ENCODE measurements at places on chromosomes 13 and 19.

DNA sequence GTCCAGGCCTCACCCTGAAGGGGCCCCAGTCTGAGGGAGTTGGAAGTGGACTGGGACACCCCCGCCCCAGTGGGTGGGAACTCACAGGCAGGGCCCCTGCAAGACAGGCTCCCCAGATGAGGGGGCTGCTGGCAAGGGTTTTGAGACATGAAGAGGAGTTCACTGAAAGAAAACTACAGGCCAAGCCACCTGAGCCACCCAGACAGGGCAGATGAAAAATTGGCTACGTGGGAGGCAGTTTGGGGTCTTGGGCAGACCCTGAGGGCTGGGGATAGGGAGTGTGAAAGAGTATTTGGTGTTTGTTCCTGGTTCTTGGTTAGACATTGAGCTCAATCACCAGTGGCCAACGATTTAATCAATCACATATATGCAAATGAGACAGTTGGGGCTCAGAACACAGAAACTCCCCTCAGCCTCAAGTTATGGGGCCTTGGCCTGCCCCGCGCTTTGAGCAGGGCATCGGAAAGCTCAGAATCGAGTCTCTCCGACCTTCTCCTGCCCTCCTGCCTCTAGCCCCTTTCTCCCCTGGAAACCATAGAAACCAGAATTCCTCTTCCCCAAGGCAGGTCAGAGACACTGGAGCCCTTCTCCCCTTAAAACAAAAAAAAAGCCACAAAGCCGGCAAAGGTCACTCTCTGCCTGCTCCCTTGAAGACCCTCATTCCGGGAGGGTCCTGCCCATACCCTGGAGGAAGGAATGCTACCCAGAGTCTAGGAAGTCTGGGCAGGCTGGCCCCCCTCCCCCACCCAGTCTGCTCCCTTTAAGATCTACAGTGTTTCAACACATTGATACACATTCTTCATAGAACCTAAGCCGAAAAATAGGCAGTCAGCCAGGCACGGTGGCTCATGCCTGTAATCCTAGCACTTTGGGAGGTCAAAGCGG is 1.3 kb upstream of the ISYNA1 start:
- DNase-seq: no peak

DNA sequence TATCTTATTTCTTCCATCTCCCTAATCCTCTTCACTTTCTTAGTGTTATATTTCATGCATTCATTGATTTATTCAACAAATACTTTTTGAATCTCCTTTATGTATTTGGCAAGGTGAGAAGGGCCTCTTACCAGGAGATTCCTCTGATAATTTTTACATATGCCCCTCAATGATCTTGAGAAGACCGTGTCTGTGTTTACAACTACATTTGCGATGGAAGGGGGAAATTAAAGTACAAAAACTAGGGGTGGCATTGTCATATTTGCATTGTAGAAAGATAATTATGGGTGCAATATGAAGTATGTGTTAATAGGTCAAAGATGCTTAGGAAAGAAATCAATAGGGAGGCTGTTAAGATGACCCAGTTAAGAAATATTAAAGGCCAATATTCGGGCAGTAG is 1108.4 kb upstream of the MIR17HG start:
- DNase-seq: no peak

- no peak for DNase-seq
These were observed 37.6 kb downstream of the MCF2L start for GRCh38 chr13:113006660-113007059.

DNA sequence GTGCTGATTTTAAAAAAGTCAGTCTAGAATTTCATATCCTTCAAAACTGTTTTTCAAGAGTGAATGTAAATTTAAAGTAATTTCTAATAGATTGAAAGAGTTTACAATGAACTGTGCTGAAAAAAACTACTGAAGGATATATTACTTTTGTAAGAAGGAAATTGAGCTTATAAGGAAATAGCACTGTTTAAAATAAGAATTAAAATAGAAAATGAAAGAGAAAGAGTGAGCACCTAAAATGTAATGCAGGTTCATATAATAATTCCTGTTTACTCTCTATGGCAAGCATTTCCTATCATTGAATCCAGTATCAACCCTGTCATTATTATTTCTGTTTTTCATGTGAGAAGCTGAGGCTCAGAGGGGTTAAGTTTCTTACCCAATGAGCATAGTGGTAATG is 57.3 kb downstream of the AKAP11 start:
- DNase-seq: no peak

GRCh38 chr19:3480383-3481091 is at the start of gene SMIM24:
TSS of gene SMIM24 (minus strand) at chr19:3480525. CDS start at chr19:3480463, 62 bp downstream.
- no peak for DNase-seq

- DNase-seq: no peak
These were observed 94.2 kb downstream of the ZNF737 start for GRCh38 chr19:20471431-20471830.

GRCh38 chr13:67004511-67004910 is 225.6 kb downstream of the PCDH9 start:
- no peak for DNase-seq

- DNase-seq: no peak
These were observed 23.3 kb downstream of the LYPD4 start for GRCh38 chr19:41821003-41821735.

DNA sequence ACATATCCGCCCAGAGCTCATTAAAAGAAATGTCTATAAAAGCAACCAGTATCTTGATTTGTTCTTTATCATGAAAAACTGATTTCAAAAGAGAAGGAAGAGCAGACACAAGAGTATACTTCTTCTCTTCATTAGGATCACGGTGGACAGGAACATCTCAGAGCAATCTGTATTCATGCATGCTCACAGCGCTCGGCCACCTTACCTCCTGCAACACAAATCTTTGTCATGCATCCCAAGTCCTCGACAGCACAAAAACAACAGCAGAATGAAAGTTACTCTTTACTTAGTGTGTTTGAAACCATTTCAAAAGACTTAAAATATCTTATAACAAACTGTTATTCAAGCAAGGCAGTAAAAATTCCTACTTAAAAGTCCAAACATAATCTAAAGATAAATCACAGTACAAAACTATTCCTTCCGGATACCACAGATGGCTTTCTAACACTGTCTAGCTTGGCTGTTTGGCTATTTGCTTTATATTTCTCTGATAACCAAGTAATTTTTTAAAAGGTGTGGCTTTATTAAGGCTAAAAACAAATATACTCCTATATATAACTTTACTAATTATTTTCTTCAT is 174.5 kb downstream of the TBC1D4 start:
- no peak for DNase-seq

- no peak for DNase-seq
These were observed 5.5 kb downstream of the ACTMAP start for GRCh38 chr19:40744554-40745401.

DNA sequence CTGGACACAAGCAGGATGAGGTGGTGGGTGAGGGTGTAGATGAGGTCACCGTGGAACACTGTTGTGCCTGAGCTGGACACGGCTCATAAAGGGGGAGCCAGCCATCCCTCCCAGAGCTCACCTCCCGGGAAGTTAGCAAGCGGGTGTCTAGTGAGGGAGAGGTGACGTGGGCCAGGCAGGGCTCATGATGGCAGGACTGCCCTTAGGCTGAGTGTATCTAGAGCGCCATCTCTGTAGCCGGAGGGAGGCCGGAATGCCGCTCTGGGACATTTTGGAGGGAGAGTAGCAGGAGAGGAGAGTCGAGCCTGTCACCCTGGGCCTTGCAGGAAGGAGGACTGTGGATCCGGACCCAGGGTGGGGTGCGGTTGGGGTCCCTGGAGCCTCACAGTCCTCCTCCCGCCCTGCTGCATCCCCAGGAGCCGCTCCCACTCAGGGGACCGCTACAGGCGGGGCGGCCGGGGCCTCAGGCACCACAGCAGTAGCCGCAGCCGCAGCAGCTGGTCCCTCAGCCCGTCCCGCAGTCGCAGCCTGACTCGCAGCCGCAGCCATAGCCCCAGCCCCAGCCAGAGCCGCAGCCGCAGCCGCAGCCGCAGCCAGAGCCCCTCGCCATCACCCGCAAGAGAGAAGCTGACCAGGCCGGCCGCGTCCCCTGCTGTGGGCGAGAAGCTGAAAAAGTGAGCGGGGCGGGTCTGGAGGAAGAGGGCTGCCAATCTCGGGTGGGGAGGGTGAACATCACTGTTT is 9.2 kb downstream of the ZNF296 start:
- DNase-seq: no peak

DNA sequence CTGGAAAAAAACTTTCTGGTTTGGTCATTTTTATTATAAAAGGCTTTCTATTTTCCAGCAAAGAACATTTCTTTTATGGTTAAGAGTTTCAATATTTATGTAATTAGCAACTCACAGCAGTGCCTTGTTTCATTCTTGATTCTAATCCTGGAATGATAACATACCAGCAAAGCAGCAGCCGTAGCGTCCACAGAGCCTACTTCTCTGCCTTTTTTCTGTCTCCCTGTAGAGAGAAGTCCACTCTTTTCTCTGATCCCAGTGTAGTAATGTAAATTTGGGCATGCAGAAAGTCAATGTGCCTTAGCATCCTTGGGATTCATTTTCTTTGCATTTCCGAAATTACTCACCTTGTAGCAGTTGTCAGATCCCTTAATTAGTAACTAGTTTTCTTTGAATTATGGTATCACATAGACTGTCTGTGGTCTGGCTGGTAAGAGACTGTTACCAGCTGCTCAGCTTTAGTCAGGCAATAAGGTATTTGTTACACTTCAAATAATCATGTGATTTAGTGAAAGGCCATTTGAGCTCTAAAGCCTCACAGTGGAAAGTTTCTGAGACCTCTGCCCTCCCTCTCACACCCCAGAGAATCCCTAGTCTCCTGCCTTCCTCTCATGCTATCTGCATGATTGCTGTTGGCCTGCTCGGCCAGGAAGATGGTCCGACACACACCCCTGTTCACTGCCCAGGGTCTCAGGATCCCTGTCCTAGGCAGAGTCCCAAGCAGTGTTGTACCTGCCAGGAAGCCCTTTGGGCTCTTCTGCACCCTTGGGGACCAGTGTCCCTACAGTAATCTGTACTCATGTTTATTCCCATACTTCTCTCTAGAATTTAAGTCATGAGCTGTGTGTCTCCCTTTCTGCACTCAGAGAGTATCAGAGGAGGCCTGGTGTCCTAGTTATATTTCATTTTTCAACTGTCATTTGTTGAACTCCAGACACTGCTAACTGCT is 86.3 kb downstream of the LRCH1 start:
- DNase-seq: no peak

- DNase-seq: no peak
These were observed 710.4 kb downstream of the EFNB2 start for GRCh38 chr13:105825071-105825470.

- DNase-seq: no peak
These were observed 55.1 kb downstream of the CDADC1 start for GRCh38 chr13:49302817-49303216.

GRCh38 chr13:50127726-50128291 is 112.6 kb downstream of the KCNRG start:
- no peak for DNase-seq

DNA sequence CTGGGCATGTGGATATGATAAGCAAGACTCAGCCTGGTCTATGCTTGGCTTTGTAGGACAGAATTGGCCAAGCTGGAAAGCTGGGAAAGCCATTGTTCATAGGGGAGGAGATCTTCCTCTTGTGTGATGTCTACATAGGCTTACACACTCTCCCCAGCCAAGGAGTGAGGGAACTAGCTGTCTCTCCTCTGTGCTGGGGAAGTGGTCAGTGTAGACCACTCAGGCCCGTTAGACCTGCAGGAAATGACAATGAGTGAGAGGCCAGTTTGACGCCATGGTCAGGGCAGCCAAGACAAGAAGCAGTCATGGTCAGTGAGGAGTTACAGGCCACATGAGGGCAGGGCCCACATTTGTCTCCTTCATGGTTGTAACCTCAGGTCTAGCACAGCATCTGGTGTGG is 159.1 kb upstream of the KL start:
- no peak for DNase-seq

DNA sequence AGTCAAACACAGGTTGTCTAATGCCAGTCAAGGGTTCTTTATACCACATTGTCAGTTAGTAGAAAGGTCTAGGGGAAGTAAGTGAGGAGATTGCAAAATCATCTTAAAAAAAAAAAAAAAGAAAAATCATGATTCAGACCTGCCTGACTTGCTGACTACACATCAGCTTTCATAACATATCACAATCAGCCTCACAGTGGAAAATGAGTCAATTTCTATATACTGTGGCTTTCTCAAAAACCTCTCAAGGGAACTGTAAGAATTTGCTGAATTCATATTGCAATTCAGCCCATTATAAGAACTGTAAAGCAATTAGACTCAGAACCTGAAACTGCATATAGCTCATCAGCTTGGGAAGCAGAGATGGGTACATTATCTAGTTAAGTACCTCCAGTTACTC is 75.3 kb upstream of the GPC6 start:
- DNase-seq: no peak
